Suppressor macrophage (primary cell): ENCODE measurements at places on chromosomes 5 and 9.

- DNase-seq = no peak
Measured at GRCh38 chr5:8766448-8766847, 779.4 kb downstream of the SEMA5A start.

- DNase-seq = peak; percentile 19
Measured at GRCh38 chr5:53425687-53426511, 54.5 kb upstream of the FST start.

DNA sequence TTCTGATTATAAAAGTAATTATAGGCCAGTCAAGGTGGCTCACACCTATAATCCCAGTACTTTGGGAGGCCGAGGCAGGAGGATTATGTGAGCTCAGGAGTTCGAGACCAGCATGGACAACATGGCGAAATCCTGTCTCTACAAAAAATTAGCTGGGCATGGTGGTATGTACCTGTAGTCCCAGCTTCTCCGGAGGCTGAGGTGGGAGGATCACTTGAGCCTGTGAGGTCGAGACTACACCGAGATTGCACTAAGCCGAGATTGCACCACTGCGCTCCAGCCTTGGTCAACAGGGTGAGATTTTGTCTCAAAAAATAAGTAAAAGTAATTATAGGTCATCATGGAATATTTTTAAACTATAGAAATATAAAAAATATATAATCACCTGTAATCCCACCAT lies 18.1 kb downstream of the IRF1 start:
- DNase-seq = no peak

- DNase-seq = no peak
Measured at GRCh38 chr9:114051281-114051680, 26.8 kb downstream of the AMBP start.

- DNase-seq = peak; percentile 57
Measured at GRCh38 chr5:151086905-151087360, 6.1 kb upstream of the TNIP1 start.

DNA sequence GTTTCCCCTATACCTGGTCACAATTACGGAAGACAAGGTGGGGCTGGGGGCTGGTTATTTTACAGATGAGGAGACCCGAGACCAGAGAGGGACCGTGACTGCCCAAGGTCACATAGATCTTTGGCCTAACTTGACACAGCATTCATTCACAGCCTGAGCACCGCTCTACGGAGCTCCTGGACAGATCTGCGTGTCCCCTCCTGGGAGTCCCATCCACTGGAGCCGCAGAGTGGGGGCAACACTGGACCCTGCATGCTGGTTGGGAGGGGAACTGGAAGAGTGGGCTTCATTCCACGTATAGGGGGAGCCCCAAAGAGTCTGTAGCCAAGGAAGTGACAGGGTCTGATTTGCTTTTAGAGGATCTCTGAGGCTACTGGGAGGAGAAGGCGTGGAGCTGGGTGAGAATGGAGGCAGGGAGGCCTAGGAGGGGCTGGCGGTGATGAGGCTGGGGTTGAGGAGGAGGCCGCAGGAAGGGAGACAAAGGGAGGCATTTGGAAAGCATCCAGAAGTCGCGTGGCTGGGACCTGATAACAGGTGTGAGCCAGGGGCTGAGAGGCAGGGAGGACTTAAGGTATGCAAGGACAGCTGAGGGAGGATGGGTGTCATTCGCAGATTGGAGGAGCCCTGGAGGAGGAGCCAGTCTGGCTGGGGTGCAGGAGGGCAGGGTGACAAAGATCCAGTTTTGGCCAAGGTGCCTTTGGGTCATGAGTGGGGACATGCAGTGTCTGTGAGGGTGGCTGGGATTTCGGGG lies 64.3 kb upstream of the IER5L start:
- no peak for DNase-seq

DNA sequence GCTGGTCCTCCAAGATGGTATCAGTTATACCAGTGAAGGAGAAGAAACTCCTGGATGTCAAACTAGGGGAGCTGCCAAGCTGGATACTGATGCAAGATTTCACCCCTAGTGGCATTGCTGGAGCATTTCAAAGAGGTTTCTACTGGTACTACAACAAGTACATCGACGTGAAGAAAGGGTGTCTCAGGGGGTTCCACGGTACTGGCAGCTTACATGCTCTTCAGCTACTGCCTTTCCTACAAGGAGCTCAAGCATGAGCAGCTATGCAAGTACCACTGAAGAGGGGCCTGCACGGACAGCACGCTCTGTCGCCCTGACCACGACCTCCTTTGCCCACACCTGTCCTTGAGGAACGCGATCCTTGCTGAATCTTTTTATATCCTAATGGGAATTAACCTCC lies 19.5 kb downstream of the ACTL7B start:
- no peak for DNase-seq

GRCh38 chr9:68933434-68934328 lies 80.2 kb downstream of the PRKACG start:
- no peak for DNase-seq

DNA sequence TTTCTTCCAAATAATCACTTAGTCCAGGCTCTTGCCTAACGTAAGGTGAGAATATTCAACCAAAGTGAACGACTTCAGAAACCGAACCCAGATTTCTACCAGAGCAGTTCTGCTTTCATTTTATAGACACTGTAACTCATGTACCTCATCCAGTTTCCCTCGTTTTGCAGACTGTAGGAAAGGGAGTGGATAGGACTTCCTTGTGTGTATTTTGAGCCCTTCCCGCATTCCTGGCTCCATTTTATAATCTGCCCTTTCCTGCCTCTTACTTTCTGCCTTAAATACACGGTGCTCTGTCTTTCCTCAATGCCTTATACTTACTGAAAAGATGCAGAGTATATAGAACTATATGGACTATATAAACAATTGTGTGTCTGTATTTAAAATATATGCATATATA lies 20.8 kb downstream of the MINAR2 start:
- DNase-seq = no peak

DNA sequence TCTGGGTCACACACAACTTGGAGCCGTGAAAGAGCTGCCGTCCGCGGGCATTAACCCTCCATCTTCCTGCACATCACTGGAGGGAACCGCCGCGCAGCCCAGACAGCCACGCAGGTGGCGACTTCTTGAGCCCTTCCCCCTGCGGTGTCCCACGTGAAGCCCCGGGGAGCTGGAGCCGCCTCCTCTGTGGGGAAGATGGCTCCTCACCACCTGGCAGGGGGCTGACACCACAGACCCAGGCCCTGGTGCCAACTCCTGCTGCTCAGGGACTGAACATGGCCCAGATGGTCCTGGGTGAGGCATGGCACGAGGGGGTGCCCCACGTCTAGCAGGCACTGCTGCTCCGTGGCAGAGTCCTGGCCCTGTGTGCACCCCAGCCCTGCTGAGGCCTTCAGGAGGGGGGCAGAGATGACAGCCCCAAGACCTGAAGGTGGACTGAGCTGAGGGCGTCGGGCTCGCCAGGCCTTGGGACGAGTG lies 38.9 kb downstream of the NDUFS6 start:
- DNase-seq = no peak

GRCh38 chr5:5270958-5271785 lies 131.0 kb downstream of the ADAMTS16 start:
- no peak for DNase-seq

DNA sequence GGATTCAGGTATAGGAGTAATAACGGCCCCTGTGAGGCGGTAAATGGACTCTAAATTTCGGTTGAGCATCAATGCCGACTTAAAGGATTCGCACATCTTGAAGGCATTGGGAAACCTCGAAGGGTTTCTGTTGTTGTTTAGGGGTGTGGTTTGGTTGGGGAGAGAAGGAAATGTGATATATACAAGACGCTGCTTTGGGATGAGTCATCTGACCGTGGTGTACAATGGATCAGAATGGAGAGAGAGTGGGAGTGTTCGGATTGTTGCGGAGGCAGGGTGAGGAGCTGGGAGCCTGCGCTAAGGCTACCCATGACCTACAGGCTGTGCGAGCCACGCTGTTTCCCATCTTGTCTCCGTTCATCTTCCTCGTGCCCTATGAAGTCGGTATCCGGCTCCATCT lies 60.4 kb upstream of the ERCC6L2 start:
- no peak for DNase-seq
